ENCODE measurements at places on chromosomes 5 and 9.
A peak's percentile ranks its signal among the peaks of the same experiment; 100 is the strongest.

GRCh38 chr9:126361810-126362238, 35.2 kb downstream of the MVB12B start:
- no peak for DNase-seq

- DNase-seq: no peak
Measured at GRCh38 chr5:95812074-95812471, 10.5 kb downstream of the GLRX start.

- no peak for DNase-seq
Measured at GRCh38 chr5:140764177-140764973, 21.6 kb upstream of the PCDHA1 start.

DNA sequence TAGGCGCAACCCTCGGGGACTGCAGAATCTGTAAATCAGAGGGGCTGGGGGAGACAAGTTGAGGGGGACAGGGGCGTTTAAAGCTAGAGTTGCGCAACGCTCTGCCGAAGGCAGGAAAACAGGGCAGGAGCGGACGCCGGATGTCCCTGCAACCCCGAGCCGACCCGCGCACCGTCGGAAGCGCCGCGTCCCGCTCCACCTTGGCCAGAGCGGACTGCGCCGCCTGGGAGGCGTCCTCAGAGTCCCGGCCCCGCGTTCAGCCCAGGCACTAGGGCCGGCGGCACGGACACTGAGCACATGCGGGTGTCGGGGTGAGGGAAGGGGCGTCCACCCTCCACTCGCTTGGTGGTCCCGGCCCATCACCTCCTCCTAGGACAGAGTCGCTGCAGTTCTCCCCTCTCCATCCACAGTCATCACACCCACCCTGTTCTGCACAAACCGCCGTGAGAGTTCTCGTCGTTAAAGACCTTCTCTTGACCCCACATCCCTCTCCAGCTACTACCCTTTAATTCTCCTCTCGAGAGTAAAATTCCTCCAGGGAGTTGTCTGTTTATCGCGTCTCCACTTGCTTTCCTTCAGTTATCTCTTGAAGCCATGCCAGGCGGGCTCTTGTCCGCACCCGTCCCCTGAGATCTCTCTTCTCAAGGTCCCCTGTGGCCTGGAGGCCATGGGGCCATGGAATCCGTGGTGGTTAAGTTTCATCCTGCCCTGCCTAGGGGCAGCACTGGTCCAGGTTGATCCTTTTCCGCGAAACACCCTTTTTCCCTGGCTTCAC, 796 bp upstream of the PDLIM7 start:
- no peak for DNase-seq

- DNase-seq: no peak
Measured at GRCh38 chr9:118017607-118018122, 313.5 kb downstream of the TLR4 start.

- no peak for DNase-seq
Measured at GRCh38 chr9:35935261-35935660, 22.7 kb downstream of the OR2S2 start.

DNA sequence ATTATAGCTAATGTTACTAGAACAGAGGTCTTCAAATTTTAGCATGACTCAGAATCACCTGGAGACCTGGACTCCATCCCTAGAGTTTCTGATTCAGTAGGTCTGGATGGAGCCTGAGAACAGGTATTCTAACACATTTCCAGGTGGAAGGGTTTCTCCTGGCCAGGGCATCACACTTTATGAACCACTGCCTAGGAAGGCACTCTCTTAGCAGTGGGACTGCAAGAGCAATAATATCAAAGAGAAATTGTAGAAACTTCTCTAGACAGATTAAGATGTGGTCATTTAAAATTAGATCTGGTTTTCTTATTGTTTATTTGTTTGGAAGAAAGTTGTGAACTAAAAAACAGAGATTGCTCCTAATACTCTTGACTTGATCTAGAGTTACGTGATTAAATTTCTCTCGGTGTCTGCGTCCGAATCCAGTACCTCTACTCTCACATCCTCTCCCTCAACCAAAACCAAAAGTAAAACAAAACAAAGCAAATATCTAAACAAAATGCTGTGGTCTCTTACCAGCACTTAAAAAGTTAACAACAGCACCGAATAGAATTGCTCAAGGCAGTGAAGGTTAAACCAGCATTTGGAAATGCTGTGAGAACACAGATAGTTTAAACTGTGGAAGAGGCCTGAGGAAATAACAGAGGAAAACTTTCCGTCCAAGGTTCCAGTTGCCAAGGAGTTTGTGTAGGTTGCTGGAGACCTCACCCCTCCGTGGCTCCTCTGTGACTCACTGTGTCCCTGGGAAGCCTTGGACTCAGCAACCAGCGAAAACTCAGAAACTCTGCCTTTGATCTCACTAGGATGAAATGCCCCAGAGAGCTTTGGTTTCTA, 193.4 kb downstream of the ARRDC3 start:
- peak; percentile 72 for DNase-seq

- peak; percentile 86 for DNase-seq
Measured at GRCh38 chr5:10724781-10725507, 36.1 kb downstream of the DAP start.

DNA sequence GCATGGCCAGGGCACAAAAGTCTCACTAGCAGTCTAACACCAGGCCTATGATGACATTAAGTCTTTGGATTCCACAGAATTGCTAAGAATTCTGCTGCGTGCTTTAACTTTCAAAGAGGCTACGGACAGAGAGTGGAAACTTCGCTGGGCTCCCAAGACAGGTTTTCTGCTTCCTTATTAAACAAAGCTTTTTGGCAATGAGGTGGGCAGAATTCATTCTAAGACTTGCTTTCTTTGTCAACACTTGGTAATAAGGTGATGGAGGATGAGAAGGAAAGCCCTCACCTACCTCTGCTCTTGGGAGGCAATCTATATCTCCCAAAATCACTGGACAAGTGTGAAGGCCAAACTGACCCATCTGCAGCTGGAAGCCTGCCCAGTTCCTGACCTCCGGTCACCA, 231.9 kb downstream of the ATPSCKMT start:
- DNase-seq: no peak

GRCh38 chr9:130929571-130930038, 9.4 kb downstream of the FIBCD1 start:
- DNase-seq: no peak

GRCh38 chr5:154947778-154948177, 6.9 kb downstream of the MRPL22 start:
- DNase-seq: no peak

DNA sequence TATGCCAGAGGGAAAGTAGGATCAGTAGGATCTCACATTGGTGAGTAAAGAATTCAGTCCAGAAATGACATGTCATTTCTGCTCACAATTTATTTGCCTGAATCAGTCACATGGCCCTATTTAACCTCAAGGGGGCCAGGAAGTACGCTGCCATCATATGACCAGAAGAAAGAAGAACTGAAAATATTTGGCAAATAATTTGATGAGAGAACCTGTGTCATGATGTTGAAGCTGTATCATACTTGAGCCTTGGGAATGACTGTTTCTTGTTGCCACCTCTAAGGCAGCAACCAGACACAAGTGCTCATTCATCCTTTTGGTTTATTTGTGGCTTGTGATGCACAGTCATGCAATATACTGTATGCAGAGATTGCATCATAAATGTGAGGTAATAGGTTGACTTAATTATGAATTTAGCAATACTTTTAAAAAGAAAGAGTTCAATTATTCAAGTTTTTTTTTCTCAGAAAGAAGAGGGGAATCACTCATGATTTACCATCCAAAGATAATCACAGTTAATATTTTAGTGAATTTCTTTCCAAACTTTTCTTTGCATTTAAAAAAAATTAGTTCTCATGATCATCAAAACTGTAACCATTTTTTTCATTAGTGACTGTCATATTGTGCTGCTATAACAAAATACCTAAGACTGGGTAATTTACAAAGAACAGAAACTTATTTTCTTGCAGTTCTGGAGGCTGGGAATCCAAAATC, 8.2 kb upstream of the ZFYVE16 start:
- peak; percentile 64 for DNase-seq

DNA sequence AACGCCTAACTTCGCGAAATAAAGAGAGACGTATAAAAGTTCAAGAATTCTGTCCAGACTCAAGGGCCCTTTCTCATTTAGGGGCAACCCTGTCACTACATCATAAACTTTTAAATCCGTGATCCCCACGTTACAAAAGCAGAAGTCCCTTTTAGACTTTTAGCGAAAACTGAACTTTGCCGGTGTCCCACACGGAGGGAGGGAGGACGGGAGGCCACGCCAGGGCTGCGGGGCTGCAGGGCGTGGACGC, 515 bp upstream of the F2R start:
- no peak for DNase-seq

DNA sequence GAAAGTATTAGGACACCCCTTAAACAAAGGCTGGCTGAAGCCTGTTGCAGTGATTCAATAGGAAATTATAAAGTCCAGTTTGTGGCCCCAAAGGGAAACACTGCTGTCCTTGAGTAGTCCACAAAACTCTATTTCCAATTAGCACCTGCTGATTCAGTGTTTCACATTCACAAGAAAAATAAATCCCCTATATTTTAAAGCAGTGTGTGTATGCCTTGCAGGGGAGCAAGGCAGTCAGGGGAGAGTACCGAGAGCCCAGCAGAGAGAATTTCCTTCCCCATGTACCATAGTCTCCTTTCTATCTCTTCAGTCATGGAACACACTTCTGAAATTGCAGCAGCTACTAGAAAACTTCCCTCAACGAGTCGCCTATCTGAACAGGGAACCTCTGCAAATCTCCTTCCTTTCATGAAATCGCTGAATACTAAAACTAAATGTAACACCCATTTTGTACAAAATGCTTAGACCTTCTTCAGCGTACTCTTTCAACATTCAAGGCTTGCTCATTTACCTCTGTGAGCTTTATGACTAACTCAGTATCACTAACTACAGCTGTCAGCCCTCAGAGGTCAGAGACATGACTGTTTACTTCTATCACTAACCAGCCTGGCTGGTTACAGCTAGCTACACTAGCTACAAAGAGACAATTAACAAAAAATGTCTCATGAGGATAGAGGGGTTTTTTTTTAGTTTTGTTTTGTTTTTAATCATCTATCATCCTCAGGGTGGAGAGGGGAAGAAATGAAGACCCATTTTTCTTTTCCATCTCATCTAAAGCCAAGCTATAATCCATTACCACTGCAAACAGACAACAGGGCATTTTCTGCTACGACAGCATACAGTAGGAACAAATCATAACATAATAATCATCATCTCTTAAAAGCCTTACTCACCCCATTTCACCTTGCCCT, 188.7 kb downstream of the EBF1 start:
- no peak for DNase-seq

DNA sequence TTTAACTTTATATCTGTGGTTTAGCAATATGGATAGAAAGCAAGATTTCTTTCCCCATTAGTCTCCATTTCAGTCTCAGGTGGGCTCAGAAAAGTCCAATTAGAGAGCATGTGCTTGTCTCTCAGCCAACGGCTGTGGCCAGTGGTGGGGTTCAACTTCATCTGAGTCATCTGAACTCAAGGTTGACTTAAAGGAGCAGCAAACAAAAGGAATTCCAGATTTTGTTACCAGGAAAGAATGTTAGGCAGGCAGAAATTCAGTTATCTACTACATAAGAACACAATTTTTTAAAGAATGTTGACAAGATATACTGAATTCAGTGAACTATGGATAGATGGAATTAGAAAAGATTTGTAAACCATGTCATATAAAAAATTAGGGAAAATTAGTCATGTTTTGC, 784.1 kb downstream of the MAT2B start:
- DNase-seq: no peak

GRCh38 chr5:127785098-127785927, 82.1 kb downstream of the CCDC192 start:
- DNase-seq: peak; percentile 93

Measured in H4 (cell line).